ENCODE measurements at places on chromosomes 13 and 19.

DNA sequence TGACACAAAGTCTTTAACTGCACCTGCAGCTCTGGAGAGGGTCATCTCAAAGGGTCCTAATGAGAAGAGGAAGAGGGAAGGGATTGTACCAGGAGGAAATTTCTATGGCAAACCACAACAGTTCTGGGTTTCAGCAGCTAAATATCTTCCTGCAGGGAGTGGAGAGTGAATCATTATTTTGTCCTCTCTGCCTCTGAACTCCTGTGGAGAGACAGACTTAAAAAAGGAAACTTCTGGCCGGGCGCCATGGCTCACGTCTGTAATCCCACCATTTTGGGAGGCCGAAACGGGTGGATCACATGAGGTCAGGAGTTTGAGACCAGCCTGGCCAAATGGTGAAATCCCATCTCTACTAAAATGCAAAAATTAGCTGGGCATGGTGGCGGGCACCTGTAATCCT, 16.9 kb upstream of the C1QTNF9 start:
- DNase-seq, result no peak

GRCh38 chr19:54561840-54562239, 11.8 kb upstream of the LILRA2 start:
- no peak for DNase-seq

GRCh38 chr19:32580353-32580900, 563 bp upstream of the PDCD5 start:
- DNase-seq, result no peak

DNA sequence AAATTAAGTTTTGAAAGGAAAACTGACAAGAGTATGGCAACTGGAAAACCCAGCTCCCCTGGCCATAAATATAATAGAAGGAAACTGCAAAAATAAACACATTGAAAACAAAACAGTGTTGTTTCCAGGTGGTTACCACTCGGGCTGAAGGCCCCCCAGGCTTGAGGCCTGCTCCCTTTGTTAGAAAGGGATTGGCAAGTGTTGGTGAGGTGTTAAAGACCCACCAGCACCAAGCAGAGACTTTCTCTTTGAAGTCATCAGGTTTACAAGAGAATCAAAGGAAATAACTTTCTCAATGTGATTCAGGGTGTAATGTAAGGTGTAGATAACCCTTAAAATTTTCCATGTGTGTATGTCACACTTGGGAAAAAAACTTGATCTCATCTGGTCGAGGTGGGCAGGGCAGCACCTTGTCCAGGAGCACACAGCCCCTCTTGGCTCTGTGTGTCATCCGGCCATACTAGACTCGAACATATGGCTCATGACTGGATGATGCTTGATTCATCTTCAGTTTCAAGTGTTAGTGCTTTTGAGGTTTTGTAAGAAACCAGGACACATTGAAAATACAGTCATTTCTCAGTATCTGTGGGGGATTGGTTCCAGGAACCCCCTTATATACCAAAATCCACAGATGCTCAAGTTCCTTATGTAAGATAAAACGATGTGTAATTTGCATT, 7.8 kb downstream of the ACTN4 start:
- no peak for DNase-seq

DNA sequence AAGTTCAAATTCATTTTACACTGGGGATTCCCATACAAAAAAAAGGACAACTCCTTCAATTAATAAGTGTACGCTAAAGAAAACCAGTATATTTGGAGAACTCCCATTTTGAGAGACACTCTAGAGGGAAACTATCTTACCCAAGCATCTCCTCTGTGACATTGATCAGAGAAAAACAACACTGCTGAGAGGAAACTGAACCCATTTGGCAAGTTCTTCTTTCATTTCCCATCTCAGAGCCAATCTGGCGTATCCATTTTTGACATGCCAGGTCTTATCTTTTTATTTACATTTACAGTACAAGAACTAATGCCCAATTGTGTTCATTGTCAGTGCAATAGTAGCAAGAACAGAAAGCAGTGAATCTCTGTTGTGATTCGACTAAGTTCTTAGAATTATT, 30.1 kb downstream of the LIG4 start:
- no peak for DNase-seq

GRCh38 chr13:113581871-113582270, 2.7 kb upstream of the TFDP1 start:
- DNase-seq, result no peak

GRCh38 chr19:18704054-18704453, 20.6 kb downstream of the CRTC1 start:
- DNase-seq, result no peak

DNA sequence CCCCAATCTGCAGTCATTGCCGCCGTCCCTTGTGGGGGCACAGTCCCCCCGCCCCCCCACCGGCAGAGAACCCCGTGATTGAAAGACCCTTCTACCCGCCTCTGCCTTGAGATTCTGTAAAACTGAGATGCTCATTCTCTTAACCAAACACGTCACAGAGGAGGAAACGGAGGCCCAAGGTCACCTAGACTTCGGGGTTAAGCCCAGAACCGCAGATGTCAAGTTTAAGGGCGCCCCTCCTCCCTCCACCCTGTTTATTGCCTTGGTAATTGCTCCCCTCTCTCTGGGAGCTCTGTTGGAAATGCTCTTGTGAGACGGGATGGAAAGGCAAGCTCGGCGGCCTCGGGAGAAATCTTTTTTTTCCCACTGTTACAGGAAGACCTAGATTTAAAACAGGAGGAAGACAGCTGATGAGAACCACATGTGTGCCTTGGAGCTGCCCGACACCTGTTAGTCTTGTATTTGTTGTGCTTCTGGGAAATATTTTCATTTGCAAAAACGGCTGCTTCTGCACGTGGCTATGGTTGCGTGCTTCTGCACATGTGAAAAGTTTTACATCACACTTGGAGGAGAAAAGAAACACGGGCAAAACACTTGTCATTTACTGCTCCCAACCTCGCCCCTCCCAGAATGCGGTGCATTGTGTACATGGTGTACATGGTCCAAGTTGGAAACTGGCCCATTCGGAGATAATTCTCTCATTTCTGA, 1.1 kb upstream of the MED26 start:
- no peak for DNase-seq

DNA sequence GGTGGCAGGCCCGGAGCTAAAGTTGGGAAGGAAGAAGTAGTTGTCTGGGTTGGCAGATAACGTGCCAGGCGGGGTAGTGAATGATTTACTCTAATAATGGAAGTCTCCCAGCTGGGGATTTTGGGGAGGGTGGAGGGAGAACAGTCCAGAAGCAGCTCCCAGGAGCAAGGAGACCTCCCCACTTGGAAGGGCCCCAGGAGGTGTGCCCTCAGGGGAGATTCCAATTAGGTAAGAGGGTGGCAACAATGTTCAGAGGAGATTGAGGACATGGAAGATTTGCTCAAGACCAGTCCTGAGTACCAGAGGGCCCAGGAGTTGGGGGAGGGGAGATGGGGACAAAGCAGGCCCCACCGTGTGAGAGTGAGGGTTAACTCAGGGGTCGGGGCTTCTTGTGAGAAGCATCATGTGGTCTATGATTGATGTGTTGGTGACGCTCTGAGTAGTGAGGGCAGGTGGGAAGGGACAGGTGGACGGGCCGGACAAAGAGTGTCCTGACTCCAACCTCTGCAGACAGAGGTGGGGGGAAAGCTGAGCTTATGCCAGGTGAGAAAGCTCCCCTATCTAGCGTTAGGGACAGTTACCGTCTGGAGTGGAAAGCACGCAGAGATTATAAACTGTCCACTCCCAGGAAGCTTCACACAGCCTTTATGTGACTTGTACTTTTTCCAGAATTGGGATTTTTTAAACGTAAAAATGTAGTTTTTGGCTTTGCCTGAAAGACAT, 3.5 kb downstream of the SPINT2 start:
- no peak for DNase-seq

DNA sequence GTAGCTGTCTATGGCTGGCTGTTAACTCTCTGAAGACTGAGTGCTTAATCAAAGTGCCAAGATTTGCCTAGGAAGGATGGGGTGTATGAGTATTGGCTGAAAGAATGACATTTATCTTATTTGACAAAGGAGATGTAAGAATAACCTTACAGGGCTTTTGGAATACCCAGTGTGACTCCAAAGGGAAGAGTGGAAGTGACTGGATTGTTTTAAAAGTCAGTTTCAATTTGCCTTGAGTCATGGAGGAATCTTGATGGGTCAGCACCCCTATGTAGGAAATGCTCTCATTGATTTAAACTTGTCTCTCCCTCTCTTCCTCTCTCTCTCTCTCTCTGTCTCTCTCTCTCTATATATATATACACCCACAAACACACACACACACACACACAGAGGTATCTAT, 118.4 kb upstream of the CLDN10 start:
- no peak for DNase-seq

DNA sequence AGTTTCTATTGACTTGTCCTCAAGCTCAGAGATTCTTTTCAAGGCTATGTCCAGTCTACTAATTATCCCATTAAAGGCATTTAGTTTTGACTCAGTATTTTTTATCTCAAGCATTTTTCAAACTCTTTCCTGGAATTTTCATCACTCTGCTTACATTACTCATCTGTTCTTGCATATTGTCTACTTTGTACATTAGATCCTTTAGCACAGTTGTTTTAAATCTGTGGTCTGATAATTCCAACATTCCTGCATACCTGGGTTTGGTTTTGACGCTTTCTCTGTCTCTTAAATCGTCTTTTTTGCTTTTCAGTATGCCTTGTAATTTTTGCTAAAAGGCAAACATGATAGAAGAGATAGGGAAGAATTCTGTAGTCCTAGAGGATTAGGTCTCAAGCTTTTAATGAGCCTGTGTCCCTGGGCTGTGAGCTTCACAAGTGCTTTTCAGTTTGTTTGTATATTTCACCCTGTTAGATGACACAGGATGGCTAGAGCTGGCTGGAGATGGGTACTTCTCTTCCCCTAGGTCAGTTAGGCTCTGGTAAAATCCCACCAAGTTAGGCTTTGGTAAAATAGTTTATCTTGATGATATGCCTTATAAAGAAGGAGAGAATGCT, 46.1 kb upstream of the GPC6 start:
- DNase-seq, result no peak

- DNase-seq, result no peak
Observed at GRCh38 chr13:74576420-74576819, 442.2 kb upstream of the KLF12 start.

DNA sequence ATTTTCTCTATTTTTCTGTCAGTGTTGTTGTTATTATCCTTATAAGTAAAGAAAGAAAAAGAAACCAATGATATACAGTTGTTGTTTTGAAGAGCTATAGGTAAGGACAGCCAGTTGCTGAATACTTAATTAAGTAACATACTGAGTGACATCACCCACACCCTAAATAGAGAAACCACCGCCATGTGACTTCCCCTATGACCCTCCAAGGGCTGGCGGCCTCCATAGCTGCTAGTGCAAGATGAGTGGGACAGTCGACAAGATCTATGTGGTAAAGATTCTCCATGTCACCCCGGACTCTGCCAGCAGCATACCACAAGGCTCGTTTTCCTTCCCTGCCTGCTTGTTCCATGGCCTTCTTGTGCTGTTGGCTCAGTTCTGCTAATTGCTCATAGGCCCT, 221.1 kb downstream of the DNAJC15 start:
- no peak for DNase-seq

GRCh38 chr13:33528896-33529295, 243.3 kb upstream of the STARD13 start:
- DNase-seq, result no peak

- DNase-seq, result no peak
Observed at GRCh38 chr13:49587311-49587847, 2.0 kb upstream of the RCBTB1 start.

GRCh38 chr13:64197232-64197631, 2781.6 kb upstream of the PCDH20 start:
- no peak for DNase-seq

DNA sequence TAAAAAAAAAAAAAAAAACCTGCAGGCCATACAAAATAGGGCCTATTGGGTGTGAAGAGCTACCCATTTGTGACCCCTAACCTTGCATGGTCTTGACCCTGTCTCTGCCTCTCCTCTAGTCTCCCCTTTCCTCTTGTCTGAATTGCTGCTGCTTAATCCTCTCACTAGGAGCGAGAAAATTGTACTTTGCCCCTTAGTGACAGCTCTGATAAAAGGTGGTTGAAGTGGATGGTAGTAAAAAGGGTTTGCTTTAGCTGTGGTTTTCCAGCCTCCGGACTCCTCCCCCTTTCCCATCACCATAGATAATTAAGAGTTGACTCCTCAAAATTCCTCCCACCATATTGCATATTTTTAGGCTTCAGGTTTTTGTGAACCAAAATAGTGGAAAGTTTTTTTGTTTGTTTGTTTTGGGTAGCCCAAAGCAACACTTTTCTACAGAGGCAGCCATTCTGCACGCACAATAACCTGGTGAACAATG, 23.5 kb downstream of the ACTN4 start:
- no peak for DNase-seq

DNA sequence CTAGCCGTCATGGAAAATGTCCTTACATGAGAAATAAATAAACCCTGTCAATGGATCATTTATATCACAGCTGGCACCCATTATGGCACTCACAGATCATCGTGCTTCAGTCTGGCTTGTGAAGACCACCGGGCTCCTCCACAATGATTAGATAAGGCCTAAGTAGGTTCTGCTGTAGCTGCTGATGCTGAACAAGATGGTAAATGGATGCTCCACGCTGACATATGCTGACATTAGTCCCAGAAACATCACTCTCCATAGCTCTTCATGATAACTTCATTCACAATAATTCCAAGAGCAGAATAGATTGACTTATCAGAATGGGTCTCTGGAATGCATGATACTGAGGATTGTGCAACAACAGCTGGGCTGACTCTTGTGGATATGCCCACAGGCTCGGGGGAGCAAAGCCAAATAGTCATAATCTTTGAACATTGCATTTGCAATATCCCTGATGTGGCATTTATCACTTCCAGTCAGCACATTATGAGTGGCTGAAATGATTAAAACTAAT, 63.8 kb upstream of the RXFP2 start:
- DNase-seq, result no peak

DNA sequence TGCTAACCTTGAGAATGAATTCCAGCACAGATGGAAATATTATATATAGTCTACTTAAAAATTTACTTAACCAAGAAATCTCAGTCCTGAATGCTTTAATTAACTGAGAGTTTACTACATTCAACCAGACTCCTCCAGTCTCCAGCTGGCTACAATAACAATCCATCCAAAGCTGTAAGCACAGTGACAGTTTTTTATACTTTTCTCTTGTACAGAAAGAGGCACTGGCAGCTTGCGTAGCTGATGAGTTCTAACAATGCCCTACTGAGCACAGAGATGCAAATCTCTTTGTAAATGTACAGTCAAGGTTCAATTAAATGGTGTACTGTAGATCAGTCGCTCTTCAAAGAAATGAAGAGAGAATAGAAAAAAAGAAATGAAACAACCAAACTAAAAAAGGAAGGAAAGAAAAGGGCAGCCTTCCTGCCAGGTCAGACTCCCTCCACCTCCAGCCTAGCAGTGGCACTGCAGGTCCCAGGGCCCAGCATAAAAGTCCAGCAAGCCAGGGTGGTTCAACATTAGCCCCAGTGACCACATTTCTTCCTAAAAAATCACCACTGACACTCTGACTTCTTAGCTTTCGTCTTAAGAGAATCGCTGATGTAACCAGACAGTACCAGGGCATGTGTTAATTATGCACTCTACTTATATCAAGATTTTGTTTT, 88.4 kb downstream of the SACS start:
- DNase-seq, result no peak

Measured in RWPE2 (cell line).